CD14-positive monocyte (primary cell): ENCODE measurements at places on chromosomes 4 and X.

GRCh38 chr4:38387348-38387747 is 276.7 kb upstream of the KLF3 start:
- DNase-seq = no peak

- peak; percentile 64 for DNase-seq
These were observed 467.0 kb downstream of the STIM2 start for GRCh38 chr4:27327421-27328181.

DNA sequence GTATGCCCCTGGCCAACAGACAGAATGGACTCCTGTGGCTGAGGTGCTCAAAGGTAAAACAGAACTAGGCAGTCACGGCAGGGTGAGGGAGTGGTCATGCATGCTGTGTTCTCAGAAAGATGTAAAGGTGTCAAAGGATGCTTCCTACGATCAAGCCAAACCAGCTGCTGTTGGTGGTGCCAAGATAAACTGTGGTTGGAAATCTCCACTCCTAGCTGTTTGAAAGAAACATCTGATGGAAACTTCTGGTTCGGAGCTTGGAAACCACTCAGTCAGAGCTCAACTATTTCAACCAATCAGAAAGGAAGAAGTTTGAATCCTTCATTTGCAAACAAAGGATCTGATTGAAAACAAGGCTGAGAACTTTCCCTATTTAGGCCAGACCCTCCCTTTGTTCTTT is 68.5 kb upstream of the DDX60 start:
- no peak for DNase-seq

DNA sequence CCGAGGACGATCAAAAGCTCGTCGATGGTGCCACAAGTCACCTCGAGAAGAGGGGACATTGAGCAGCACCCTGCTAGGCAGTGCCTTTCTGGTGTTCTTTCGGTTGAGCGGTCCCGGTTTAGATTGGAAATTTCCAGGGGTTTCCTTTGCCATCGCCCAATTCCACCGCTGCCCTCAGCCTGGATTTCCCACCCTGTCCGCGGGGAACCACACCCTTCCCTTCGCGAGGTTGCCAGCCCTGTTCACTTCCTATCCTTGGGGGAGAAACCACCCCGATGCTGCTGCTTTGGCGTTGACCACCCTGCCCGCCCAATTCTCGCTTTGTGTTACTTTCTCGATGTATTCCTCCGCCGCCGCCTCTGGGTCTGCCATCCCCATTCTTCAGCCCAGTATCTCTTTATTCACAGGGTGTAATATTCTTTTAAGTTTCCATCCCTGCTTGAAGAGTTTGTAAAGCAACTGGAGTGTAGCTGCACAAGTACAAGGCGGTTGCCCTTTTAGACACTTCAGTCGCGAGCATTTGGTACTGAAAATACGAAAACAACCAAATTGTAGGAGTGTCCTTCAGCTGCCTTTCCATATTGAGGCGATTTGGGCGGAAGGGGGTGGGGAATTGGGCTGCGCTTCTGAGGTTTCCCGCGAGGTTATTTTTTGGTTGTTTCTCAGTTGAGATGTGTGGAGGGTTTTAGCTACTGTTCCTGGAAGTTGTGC is 1.1 kb downstream of the OGT start:
- DNase-seq = peak; percentile 15

DNA sequence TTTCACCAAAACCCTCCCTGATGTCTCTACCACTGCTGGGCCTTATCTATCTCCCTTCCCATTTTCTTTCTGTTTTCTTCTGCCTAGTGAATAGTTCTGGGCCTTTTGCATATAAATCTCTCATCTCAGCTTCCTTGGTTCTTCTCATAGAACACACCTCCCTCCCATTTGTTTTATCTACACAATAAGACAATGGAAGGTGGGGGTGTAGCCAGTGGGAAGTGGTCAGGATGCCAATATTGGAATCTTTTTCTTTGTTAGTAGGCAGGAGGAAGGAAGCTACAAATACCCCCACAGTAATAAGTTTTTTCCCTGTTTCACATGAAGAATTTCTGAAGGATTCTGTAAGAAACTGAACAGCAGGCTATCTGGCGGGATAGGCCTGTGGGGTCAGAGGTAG is 30.9 kb upstream of the RHOH start:
- no peak for DNase-seq

- DNase-seq = no peak
These were observed 424.5 kb downstream of the RPA4 start for GRCh38 chrX:97308171-97308570.

GRCh38 chrX:85052636-85053343 is 49.1 kb downstream of the APOOL start:
- DNase-seq = no peak

DNA sequence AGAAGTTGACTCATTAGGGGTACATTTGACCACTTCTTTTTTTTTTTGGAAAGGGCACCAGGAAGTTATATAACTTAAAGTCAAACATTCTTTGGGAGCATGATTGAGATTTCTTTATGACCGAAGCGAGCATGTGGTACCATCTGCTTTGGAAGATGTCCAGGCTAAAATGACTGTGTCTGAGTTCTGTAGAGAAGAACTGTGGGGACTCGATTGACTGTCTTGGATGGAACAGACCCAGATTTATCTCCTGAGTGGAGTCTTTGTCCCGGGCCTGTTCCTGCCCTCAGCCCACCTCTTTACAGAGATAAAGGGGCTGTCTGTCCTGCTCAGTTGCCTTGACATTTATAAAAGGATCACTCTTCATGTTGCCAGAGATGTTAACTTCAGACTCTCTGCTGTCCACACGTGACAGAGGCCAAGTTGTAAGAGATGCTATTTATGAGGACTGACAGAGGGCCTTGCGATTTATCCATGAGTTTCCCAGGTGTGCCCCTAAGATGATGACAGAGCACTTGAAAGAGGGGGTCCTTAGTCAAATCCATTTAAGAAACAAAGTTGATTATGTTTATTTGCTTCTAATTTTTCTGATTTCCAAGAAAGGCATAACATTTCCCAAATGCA is 16.8 kb downstream of the SMIM20 start:
- no peak for DNase-seq

- no peak for DNase-seq
These were observed 399.4 kb upstream of the ADGRL3 start for GRCh38 chr4:60800701-60801100.

GRCh38 chr4:41549478-41549877 is 11.5 kb downstream of the LIMCH1 start:
- DNase-seq = no peak

GRCh38 chr4:44221407-44221806 is 227.2 kb downstream of the KCTD8 start:
- no peak for DNase-seq

DNA sequence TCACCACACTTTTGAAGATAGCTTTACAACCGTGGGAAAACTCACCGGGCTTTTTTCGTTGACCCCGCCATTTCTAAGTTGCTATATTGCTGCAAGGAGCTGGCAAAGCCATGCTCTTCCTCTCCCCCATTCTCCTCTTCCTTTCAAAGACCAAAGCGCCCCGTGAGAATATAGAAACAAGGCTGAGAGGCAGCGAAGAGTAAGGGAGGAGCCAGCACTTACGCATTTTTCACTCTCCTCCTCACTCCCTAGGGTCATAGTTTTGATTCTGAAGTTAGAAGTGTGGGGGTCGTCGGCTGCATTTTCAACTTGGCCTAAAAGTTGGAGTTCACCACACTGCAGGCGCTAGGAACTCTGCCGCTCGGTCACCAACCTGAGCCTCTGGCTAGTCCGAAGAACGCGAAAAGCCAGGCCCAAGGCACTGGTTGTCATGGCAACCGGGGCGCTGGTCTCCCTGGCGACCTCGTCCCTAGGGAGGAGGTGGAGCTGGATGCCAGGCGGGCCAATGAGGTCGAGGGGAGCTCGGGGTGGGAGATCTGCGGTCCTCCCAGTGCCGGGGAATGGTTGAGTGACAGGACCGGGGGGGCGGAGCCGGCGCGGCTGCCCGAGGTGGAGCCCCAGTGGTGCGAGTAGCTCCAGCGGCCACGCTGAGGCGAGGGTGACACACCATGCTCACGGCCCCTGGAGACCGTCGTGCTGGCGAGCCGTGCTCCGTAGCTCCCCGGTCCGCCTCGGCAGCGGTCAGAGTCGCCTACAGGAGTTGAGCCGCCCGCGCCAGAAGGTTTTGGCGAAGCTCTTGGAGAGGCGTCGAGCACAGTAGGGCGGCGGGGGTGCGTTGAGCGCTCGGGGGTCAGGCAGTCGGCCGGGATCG is at the start of gene PTPN13:
TSS of gene PTPN13 (plus strand) at position 628 of the 871 bp plus-strand sequence. CDS start 40,942 bp downstream, outside the sequence.
- peak; percentile 68 for DNase-seq

DNA sequence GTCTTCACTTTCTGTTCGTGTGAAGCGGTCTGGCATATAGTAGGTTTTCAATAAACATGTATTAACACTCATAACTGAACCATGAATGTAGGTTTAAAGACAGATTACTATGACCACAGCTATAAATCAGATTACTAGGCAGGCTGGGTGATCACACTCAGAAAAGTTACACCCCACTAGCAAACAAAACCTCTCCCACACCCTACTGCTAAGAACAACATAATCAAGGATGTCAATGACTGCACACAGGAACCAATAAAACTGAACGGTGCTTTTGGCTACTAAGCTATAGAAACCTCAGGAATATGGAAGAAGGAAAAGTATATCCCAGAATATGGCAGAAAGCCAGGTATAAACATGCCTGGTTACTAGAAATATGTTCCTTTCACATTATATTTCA is 676.9 kb downstream of the SMARCA1 start:
- DNase-seq = no peak

DNA sequence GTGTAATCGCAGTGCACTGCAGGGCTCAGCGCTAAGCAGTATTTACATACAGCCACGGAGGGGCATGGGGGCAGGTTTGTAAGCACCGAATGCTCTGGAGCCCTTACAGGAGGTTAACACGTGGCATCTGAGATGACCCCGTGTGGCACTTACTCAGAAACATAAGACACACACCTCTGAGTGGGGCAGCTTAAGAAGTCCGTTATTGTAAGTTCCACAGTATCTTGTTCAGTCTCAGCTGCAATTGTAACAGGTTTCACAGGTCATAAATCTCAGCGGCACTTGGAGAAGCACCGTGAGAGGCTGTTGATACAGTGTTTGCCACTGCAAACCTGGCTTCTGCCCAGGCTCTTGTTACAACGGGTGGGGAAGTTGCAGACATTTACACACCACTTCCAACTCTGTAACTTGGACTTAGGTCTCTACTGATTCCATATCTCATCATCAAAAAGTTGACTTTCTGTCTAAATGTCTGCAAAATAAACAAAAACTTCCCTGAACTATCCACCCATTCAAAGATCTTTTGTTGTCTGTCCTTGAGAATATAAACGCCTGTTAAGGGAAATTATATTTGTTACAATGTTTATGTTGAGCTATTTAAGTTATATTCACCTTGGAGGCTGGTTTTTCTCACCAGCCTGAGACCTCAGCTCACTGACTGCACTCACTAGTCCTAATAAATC is 10.3 kb downstream of the CPLX1 start:
- no peak for DNase-seq

GRCh38 chrX:119391279-119391678 is 7.9 kb upstream of the SLC25A43 start:
- DNase-seq = no peak

- no peak for DNase-seq
These were observed 38.6 kb downstream of the PHOX2B start for GRCh38 chr4:41709844-41710481.

- DNase-seq = no peak
These were observed 4.8 kb downstream of the LRRC66 start for GRCh38 chr4:52015366-52015765.

- peak; percentile 89 for DNase-seq
These were observed 968 bp upstream of the NELFA start for GRCh38 chr4:2009651-2010233.

DNA sequence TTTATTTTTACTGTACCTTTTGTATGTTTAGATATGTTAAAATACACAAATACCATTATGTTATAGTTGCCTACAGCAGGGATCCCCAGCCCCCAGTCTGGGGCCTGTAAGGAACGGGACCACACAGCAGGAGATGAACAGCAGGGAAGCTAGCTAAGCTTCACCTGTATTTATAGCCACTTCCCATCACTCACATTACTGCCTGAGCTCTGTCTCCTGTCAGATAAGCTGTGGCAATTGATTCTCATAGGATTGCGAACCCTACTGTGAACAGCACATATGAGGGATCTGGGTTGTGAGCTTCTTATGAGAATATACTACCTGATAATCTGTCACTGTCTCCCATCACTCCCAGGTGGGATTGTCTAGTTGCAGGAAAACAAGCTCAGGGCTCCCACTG is 73.9 kb downstream of the BMPR1B start:
- no peak for DNase-seq

GRCh38 chr4:83062739-83063138 is 27.8 kb downstream of the COPS4 start:
- DNase-seq = no peak

DNA sequence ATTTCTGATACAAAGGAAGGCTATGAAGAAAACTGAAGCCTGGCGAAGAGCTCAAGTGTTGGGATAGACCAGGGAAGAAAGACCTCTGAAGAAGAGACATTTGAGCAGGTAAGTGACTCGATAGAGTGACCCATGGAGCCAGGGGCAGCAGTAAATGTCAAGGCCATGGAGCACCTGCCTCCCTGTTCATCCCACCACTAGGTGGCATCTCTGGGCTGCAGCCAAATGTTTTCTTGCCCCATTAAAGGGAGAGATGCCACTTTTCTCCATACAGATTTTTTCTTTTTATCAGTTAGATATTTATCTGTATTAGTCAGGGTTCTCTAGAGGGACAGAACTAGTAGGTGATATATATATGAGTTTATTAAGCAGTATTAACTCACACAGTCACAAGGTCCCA is 4.9 kb upstream of the ZNF81 start:
- DNase-seq = peak; percentile 48

GRCh38 chrX:66675541-66675940 is 36.7 kb upstream of the EDA2R start:
- DNase-seq = no peak

- peak; percentile 2 for DNase-seq
These were observed at the start of gene MID2 for GRCh38 chrX:107825698-107826237. TSS of gene MID2 (plus strand) at chrX:107825866. CDS start at chrX:107826427, 561 bp downstream.

- no peak for DNase-seq
These were observed 86.9 kb upstream of the PHOX2B start for GRCh38 chr4:41835321-41835995.

DNA sequence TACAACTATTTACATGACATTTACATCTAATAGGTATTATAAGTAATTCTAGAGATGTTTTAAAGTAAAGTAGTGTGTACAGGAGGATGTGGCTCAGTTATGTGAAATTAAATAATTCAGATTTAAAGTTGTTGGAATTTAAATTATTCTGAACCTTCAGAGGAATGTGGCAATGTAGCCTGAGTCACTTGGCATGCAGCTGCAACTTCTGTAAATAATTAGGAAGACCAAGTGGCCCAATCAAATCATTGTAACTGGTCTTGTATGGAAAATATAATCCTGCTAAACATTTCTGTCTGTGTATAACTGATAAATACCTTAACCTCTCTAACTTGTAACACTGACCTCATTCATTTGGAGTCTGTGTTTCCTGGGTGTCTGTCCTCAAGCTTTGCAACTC is 828.9 kb downstream of the GLUD2 start:
- no peak for DNase-seq

GRCh38 chr4:172707622-172708021 is 461.0 kb upstream of the GALNT7 start:
- no peak for DNase-seq
